ENCODE measurements at places on chromosomes 3 and 15.

DNA sequence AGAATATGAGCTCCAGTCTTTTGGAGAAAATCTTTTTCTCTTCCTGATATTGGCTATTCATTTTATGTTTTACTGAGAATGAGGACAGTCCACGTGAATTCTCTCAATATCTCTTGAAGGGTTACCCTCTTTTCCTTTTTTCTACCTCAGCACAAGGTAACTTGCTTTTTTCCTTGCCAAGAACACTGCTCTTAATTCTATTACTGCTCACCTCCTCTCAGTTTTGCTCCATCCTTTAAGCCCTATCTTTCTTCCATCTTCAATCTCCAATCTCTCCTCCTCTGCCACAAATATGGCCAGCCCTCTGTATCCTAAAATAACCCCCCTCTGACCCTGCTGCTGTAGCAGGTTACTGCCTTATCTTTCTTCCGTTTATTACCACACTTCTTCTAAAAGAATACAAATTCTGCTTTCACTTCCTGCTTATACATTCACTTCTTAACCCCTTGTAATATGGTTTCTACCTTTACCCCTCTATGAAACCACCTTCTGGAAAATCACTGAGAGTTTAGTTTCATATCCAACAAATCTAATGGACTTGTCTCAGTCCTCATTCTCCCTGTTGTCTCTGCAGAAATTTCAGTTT is 89.0 kb downstream of the NFKBIZ start:
- no peak for DNase-seq

GRCh38 chr3:52227117-52227516 is 1.7 kb upstream of the TLR9 start:
- no peak for DNase-seq

- no peak for DNase-seq
Observed at GRCh38 chr3:68631850-68632545, 300.3 kb downstream of the TAFA4 start.

DNA sequence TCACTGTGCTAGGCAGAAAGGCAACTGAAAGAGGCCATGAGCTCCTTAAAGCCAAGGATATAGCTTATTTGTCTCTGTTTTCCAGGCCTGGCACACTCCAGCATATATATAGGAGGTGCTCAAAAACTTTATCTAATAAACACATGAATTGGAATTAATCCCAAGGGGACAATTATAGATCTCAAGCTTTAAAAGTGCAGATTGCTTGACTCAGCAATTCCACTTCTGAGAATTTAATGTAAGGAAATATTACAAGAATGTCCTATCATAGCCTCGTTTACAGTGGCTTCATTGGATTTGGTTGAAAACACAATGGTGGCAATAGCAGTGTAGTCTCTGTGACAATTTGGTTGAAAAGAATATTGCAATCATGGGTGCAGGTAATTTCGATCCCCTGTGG is 267.3 kb downstream of the SHQ1 start:
- DNase-seq = no peak

DNA sequence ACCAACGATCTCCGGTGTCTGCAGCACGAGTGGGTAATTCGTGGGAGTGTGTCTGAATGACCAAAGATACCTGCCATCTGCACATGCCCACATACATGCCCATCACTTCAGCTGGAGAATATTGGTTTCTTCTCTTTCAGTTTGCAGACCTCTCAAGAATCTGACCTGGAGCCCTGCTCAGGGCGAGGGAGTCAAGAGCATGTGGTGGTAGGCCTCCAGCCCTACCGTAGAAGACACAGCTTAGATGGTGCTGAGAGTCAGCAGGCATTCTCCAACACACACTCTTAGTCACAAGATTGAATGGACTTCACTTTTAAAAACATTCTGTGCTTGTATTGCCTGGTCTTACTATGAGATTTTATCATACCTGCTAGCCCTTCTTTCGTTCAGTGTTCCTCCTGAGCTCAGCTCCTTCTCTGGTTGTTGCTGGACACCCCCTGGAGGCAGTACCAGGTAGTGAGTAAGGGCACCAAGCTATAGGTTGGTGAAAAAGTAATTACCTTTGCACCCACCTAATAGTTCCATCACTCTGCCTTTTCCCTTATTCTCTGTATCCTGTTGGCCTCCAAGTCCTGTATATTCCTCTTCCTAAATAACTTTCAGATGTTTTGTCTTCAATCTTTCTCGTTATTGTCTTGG is 252.0 kb downstream of the CACNA2D3 start:
- peak; percentile 3 for DNase-seq

DNA sequence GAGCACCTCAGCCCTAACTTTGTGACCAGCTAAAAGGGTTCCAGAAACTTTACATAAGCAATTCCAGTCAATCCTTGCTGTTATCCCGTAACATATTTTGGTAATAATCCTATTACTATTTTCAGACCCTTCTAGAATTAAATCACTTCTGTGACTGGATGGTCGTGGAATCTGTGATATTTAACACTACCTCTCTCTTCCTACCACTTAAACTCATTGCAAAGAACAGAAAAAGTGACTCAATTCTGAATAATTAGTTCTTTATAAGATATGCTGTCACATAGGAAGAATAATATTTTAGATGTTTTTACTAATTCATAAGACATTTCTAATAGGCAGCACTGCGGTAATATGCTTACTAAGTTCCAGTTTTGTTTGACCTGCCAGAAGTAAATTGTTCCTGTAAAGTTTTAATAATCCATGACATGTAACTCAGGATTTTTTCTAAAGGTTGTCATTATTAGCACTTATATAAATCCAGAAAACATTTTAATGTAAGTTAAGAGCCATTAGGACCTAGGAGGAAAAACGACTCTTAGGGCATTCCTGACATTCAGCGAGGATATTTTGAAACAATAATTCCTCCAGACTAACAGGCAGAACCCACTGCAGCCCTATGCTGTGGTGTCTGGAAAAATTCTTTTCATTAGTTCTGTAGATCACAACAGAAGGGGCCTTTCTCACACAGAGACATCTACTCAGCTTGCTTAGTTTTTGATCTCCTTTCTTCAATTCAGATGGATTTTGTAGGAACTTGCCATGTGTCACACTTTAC is 113.3 kb upstream of the MBNL1 start:
- no peak for DNase-seq

- no peak for DNase-seq
Observed at GRCh38 chr3:143035466-143036211, 34.3 kb downstream of the U2SURP start.

- DNase-seq = no peak
Observed at GRCh38 chr15:27705056-27705455, 394.1 kb downstream of the OCA2 start.
